ENCODE measurements at places on chromosomes 7 and 10.

DNA sequence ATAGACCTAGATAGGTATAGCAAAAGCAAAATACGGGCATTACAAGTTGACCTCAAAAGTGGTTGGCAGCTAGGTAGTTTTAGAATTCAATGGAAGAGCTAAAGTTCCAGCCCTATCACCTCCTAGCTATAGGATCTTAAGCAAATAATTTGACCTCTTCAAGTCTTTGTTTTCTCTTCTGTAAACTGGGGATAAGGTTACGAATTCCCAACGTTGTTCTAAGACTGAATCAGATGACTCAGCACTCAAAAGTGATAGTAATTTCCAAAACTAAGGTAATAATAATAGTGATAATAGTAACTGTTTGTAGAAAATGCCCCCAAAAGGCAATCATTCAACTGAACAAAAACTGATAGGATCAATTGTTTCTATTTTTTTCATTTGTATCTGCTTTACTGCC lies 445.2 kb downstream of the KCNMA1 start:
- DNase-seq, result no peak

DNA sequence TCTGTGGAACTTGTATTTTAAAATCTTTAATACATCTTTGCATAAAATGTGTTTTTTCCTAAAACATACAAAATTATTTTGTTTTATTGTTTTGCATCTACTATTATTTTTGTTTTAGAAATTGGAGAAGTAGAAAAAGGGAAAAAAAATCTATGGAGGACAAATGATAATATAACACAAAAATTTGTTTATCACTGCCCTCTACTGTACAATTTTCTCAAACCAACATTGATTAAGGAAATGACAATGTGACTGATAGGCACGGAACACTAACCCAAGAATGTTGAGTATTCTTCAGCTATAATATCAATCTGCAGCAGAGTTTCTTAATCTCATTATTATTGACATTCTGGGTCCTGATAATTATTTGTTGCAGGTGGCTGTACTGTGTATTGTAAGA lies 9.5 kb upstream of the ING3 start:
- no peak for DNase-seq

- no peak for DNase-seq
Measured at GRCh38 chr10:517241-517830, 172.1 kb downstream of the DIP2C start.

GRCh38 chr7:140196361-140197217 lies 19.8 kb upstream of the KDM7A start:
- no peak for DNase-seq

- no peak for DNase-seq
Measured at GRCh38 chr7:112423987-112424386, 26.3 kb upstream of the IFRD1 start.

- DNase-seq, result no peak
Measured at GRCh38 chr7:156318926-156319325, 321.6 kb upstream of the RNF32 start.

GRCh38 chr7:86926732-86927131 lies 132.7 kb downstream of the ELAPOR2 start:
- peak; percentile 19 for DNase-seq

DNA sequence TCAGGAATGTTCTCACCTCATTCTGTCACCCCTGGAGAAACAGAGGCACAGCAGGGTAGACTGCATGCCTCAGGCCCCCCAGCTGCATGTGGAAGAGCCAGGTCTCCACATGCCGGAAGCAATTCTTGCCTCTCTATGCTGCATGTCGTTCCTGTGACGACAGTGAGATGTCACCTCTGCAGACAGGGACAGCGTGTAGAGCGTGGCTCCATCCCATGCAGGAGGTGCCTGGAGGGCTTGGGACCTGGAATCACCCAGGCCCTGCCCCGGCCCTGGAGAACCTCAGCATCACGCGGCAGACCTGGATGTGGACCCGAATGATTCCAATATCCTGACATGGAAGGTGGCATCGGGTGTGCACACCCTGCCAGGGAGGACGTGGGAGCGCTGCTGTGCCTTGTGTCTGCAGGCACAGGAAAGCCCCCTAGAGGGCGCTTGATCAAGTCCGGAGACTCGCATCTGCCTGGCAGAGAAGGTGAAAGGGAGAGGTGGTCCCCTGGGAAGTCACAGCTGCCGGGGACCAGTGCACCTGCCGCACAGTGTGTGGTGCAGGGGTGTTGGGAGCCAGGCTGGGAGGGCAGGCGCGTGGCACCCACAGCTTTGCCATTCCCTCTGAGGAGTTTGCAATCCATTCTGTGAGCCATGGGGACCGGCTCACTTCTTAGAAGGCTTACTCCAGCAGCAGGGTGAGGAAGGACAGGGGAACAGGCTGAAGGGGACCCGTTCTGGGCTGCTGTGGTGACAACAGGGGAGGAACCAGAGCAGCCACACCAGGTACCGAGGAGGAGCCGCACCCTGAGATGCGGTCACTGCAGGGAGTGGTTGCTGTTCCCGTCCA lies 45.3 kb upstream of the EN2 start:
- DNase-seq, result peak; percentile 18

DNA sequence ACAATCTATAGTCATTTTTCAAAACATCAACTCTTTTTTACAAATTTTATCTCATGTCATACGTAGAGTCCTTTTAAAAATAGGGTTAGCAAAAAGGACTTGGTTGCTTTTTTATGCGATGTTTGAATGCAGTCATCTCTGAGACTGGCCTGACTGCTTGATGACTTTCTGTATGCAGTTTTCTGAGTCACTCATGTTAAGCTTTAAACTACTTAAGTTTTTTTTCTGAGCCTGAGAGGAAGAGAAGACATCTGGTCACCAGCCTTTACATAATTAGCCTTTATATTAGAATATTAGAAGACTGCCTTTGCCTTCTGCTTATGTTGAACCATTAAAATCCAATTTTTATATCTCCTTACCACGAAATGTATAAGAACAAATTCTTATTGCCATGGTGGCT lies 834.4 kb upstream of the MBL2 start:
- DNase-seq, result no peak

- DNase-seq, result no peak
Measured at GRCh38 chr7:143504937-143505297, 27.2 kb downstream of the TAS2R41 start.

DNA sequence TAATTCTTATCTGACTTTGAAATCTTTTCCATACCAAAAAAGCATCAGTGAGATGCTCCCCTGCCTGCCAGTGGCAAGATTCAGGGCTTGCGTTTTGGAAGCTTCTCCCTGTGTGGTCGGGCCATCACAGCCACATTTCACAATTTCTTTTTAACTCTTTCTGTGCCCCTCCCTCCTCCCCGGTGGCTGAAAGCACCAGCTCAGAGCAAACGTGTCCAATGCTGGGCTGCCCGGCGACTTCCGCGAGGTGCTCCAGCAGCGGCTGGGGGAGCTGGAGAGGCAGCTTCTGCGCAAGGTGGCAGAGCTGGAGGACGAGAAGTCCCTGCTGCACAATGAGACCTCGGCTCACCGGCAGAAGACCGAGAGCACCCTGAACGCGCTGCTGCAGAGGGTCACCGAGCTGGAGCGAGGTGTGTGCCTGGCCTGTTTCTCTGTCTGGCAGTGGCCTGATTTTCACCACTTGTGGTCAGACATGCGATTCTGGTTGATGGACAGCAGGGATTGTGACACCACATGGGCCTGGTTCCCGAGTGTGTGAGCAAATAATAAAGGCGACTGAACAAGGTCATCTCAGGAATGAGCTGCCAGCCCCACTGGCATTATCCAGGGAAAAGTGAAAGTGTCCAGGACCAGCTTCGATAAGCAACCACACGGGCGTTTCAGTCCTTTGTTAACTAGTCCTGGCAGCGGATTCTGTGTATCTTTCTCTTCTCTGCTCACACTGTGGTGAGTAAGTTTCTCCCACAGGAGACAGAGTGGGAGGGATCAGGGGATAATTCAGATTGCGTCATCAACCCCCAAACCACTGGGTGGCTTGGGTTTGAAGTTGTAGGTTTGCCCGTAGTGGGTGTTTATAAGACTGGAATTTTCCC lies 2.6 kb downstream of the NPTX2 start:
- DNase-seq, result no peak

GRCh38 chr10:77710759-77711682 lies 73.4 kb upstream of the KCNMA1 start:
- peak; percentile 78 for DNase-seq

- no peak for DNase-seq
Measured at GRCh38 chr7:16400893-16401275, 20.5 kb downstream of the CRPPA start.

- DNase-seq, result peak; percentile 74
Measured at GRCh38 chr10:30591249-30591670, 38.3 kb downstream of the LYZL2 start.

DNA sequence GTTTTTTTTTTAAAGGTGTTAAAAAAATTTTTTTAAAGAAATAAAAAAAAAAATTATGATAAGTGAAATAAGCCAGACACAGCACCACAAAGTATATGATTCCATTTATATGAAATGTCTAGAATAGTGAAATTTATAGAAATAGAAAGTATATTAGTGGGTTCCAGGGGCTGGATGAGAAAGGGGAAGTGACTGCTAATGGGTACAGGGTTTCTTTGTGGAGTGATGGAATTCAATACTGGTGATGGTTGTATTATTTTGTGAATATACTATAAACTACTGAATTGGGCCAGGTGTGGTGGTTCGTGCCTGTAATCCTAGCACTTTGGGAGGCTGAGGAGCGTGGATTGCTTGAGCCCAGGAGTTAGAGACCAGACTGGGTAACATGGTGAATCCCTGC lies 82.2 kb downstream of the KBTBD2 start:
- no peak for DNase-seq

DNA sequence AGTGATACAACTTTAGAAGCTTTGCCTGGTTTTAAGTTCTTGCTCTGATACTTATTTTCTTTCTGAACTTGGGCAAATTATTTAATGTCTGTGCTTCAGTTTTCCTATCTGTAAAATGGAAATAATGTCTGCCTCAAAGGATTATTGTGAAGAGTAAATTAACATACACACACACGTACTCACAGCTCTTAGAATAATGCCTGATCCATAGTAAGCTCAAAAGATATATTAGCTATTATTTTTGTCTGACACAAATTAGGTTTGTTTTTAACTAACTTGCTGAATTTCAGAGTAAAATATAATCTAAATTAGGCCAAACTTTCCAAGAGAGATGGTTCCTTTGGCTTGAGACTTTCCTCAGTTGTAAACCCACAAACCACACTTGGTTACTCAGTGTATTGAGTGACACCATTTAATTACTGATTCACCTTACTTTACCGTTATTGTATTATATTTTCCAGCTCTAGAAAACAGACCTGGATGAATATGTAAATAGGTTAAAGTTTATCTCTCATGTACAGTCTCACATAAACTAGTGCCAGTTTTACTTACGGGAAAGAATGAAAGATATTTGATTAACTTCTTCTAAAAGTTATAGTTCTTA lies 50.4 kb downstream of the VTI1A start:
- no peak for DNase-seq

- DNase-seq, result no peak
Measured at GRCh38 chr10:114723361-114723760, 65.3 kb upstream of the ABLIM1 start.

DNA sequence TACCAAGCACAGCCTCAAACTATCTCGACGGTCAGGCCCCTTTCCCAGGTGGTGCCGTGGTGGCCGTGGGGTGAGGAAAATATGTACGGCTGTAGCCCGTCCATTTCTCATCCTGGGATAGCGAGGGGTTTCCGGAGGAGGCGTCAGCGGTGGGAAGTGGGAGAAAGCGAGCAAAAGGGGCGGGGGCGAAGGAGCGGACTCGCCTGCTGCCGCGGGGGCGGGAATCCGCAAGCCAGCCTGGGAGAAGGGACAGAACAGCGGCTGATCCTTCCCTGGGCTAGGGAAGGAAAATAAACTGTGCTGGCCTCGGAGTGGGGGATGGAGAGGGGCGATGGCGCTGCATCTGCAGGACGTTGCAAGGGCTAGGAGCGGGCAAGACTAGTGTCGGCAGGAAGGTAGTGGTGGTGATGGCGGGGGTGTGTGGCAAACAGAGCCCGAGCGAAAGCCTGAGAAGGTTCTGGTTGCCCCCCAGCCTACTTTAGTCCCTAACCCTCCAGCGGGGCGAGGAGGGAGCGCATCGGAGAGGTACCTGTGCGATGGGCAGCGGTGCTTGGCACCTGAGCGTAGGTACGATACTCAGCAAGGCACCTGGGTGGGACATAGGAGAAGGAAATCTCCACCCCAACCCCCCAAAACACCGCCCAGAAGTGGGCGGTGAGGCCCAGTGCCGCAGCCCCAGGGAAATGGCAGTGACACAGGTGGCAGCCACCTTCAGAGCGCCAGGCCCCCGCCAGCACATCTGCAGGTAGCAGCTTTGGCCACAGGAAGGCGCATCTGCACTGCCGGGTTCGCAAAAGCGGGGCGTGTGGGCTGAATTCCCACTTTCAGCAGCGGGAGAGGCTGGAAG lies 49.9 kb upstream of the STEAP1B start:
- no peak for DNase-seq

- DNase-seq, result no peak
Measured at GRCh38 chr10:121687095-121687813, 89.0 kb upstream of the FGFR2 start.

DNA sequence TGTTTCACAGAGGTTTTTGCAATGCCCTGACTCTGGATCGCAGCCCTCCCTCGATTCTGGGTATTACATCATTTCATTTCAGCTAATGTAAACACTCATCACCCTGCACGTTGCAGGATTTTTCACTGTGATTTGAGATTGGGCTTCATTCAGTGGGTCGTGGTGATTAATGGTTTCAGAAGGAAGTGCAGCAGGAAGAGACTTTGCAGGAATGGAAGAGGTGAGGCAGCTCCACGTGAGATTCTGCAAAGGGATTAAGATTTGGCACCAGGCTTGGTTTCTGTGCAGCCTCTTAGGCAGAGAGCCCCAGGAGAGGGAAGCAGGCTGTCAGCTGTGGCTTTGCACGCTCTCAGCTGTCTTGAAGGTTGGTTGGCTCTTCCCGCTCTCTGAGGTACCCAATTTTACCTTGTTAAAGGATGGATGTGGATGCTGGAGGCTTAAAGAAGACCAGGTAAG lies 95.2 kb downstream of the PLCE1 start:
- peak; percentile 35 for DNase-seq

GRCh38 chr10:127044186-127044585 lies 139.0 kb downstream of the DOCK1 start:
- no peak for DNase-seq

GRCh38 chr7:5383314-5384098 lies 40.1 kb downstream of the TNRC18 start:
- DNase-seq, result no peak

- DNase-seq, result no peak
Measured at GRCh38 chr7:106381252-106381651, 96.5 kb upstream of the NAMPT start.

DNA sequence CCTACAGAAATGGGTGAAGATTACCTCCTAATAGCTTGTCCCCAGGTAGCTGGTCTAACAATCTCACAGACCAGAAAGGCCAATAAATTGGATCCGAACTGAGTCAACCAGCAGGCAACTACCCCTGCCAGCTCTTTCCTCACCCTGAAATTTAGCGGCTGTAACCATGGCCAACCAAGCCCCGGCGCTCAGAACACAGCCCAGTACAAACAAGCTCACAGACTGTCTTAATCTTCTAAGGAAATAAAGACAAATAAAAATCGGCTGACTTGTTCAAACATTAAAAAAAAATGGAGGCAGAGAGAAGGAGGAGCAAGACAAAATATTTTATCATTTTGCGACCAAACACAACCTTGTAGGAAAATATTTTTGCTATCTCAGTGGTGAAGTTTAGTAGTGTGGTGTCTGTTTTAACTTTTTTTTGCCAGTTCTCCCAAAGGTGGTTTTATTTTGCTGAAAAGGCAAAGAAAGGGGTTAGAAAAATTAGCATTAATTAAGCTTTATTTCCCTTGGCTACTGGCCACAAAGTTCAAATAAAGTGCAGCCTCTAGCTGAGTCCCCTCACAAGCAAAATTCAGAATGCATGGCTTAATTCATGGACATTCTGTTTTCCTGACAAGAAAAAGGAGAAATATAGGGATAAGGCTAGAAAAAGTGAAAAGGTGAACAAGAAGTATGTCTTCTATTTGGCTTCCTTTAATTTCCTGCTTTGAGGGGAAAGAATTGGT lies 313.0 kb upstream of the NPVF start:
- DNase-seq, result no peak

Data from muscle of arm (tissue), 14 donors.